Fibroblast of villous mesenchyme (primary cell): ENCODE measurements at places on chromosomes 3 and 15.

DNA sequence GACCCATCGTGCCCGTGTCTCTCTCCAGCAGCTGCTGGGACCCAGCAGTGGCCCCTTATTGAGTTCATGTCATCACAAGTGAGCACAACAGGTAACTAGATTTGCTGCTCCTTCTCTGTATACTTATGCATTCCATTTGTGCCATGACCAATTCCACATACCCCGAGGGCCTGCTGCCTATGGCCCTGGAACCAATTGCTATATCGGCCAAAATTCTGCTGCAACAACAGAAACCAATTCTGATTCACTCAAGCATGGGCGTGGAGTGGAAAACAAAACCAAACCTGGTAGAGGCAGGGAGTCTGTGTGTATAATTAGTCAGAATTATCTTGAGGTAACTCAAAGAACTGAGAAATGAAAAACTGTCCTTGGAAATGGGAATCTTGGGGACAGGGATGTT, 516.6 kb downstream of the EPHB1 start:
- no peak for DNase-seq

DNA sequence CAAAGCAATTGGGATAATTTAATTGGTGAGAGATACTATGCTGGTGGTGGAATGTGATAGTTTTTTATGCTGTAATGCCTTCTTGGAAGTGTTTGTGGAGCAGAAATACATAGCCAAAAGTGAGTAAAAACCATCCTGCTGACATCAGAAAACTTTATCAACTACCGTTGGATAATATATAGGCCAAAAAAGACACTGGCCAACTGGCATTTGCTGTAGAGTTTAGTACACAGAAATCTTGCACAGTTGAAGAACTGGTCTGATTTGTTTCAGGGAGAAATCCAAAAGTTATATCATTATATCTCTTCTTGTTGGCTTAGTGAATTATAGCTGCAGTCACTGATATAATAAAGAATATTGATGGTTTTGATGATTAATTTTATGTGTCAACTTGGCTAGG, 507 bp upstream of the MINDY4B start:
- no peak for DNase-seq

- no peak for DNase-seq
Observed at GRCh38 chr3:198065897-198066296, 105.9 kb downstream of the LMLN start.

GRCh38 chr3:78368636-78369345, 1328.9 kb downstream of the ROBO2 start:
- no peak for DNase-seq

DNA sequence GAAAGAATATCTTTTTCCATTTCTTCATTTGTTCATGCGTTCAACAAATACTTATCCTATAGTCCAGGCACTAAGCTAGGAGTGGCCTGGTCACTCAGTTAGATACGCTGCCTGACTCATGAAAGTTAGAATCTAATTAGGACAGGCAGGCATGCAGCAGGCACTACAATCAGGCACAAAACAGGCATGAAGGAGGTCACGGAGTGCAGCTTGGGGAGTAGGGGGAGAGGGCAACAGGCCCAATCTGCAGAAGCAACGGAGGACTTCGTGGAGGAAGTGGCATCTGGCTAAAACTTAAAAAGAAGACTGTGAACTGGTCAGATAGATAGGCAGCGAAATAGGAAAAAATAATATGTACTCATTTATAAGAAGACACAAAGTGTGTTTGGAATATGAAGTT, 420.9 kb downstream of the MAGI1 start:
- no peak for DNase-seq

DNA sequence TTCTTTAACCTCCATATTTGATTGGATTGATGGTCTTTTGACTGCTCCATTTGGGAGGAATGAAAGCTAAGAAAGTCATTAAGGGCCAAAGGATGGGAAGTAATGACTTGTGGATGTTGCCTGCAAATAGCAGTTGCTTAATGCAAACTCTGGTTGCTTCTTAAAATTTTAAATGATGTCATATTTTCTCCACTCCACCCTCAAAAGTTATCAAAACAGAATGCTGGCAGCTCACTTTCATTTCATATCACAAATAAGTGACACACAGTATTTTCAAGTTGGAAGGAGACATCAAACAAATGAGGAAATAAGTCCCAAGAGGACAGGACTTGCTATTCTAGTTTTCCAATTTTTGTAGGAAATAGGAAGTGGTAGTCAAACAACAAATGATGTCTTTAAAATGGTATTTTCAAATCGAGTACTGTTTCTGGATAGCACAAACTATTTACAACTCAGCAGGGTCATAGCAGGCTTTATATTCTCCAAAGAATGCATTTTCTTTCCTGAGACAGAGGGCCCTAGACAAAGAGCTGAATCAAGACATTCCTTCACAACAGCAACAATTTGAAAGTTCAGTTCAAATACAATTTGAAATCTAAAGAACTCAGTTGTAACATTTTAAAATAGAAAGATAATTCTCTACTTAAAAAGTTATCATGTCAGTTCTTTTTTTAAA, 165.1 kb upstream of the UBE2E1 start:
- DNase-seq, result peak; percentile 15

DNA sequence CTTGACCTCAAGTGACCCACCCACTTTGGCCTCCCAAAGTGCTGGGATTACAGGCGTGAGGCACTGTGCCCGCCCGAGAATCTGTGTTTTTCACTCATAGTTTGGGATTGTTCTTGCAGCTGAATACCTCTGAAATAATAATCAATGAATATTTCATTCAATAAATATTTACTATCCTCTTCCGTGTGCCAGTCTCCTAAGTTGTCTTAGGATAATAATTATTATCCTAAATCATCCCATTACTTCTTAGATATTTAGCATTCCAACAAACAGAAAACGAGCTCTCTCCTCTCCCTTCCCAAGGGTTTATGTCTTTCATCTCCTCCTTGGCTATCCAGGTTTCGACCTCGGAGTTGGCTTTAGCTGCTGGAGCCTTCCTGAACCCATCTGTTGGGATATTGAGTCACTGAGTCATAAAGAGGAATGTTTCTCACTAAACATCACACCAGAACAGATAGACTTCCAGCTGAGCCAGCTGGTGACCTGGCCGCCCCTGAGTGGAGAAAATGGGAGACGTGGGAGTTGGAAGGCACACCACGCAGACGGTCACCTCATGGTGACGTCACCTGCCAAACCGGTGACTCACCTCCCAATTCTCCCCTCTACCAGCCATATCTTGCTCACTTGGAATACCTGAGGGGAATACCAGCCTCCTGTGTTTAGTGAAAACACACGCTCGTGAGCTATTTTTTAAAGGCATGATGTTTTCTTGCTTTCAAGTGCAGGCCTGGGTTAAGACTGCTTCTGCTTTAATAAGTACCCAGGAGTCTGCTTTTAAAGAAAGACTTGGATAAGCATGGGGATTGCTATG, 43.9 kb downstream of the BHLHE40 start:
- peak; percentile 99 for DNase-seq
